Body of pancreas (tissue), 4 donors: ENCODE measurements at places on chromosomes 4 and X.

DNA sequence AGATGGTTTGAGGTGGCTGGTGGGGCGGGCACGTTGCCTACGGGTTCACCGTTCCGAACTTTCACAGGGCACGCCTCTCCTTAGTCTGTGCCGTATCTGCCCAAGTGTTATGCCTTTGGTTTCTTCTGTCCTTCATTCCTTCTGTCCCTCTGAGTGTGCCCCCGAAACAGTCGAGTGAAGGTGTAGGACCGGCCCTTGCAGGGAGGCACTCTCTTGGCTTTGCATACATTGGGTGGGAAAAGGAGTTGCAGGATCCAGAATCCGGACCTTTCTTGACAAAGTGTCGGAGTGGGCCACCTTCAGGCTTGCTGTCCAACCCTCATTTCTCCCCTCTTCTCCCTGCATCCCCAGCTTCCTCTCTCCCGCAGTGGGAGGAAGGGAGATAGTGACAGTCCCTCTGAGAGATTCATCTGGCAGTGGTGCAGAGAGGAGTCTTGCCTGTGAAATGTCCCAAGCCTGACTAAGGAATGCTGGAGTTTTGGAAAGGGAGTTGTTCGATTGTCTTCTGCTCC is 569 bp downstream of the ARFIP1 start:
- DNase-seq: no peak

DNA sequence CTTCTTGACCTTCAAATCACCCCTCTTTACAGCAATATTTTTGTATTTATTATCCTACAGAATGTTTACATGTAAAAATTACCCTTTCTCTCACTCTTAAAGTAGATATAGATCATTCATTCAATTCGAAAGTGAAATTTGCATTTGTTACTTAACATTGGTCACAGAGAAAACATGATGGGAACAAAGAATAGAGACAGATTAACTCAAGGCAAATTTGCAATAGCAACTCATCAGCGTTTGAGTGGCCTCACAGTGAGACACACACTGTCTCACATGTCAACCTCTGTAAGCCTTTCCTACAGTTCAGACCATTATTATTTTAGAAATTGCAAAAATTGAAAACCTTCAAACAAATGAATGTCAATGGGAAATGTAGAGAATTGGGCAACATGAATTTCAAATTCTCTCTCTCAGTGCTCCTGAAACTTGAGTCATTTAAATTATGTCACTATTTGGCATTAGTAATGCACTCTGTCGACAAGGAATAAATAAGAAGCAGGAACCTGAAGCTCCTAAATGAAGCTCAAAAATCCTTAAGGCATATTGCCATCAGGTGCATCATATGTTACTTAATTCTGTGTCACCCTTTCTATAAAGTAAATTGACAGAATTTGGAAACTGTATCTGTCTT is 148.3 kb upstream of the ANXA10 start:
- no peak for DNase-seq

DNA sequence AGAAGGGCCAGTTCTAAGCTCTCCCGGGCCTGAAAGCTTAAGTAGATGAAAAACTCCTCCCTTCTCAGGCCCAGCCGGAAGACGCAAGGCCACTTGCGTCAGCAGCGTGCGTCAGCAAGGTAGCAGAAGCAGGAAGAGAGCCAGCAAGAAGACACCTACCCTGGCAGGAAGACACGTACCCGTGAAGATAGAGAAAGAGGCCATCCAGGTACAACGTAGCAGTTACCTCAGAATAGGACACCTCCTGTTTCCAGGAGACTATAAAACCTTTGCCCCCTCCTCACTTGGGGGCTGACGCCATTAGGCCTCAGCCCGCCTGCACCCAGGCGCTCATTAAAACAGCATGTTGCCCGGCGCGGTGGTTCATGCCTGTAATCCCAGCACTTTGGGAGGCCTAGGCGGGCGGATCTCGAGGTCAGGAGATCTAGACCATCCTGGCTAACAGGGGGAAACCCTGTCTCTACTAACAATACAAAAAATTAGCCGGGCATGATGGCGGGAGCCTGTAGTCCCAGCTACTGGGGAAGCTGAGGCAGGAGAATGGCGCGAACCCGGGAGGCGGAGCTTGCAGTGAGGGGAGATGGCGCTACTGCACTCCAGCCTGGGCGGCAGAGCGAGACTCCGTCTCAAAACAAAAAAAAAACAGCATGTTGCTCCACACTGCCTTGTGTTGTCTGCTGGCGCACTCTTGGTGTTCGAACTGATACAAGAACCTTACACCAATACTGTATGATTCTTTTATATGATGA is 242.7 kb upstream of the NWD2 start:
- DNase-seq: no peak

DNA sequence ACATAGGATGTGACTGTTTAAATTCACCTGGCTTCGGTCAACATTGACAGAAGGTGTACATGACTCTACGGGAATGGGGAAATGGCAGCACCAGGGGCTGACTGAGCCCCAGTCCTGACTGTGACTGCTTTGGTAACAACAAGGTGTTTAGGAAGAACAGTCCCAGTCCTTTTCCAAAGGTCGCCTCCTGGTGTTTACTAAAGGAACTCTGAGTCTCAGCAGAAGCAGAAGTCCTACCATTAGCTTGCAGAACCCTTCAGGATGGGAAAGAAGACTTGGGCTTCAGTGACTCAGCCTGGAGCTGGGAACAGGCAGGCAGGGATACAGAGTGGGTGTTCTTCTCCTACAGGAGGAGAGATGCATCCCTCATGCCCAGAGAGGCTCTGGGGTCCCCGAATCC is 103.3 kb downstream of the MGST2 start:
- no peak for DNase-seq

DNA sequence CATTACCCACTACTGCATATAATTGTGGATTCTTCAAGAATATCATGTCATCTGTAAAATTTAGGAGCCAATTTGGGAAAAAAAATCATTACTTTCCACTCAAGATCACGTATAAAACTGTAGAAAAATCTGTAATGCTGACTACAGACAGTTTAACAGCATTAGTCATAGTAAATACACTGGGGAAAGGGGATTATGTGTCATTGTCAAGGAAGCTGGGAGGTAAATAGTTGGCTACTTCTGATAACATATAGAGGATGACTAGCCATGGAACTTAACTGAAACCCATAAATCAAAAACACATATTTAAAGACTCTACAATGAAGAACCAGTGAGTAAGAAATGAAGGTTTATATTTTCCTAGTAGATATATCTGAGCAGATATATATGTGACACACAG is 1666.4 kb upstream of the IGFBP7 start:
- no peak for DNase-seq

GRCh38 chr4:100362366-100362765 is 155.5 kb downstream of the EMCN start:
- DNase-seq: no peak

GRCh38 chr4:54574500-54574899 is 83.3 kb upstream of the KIT start:
- no peak for DNase-seq

- DNase-seq: peak; percentile 20
These were observed 672 bp downstream of the TCEAL3 start for GRCh38 chrX:103608306-103608963.

DNA sequence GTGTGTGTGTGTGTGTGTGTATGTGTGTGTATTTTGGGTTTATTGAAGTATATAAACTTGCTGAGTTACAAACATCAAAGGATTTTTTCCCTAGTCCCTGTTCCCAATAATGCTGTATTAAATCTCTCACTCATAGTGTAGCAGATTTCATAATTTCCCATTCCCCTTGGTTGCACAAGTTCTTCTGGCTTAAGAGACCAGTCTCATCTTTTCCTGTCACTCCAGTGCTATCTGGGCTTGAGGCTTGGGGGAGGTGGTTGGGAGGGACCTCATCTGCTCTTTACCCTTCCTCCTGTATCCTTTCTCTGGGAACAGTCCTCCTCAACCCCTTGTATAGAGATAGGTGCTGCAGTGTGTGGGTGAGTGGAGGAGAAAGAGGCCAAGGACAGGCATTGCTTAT is 285.4 kb upstream of the BOD1L1 start:
- DNase-seq: no peak

DNA sequence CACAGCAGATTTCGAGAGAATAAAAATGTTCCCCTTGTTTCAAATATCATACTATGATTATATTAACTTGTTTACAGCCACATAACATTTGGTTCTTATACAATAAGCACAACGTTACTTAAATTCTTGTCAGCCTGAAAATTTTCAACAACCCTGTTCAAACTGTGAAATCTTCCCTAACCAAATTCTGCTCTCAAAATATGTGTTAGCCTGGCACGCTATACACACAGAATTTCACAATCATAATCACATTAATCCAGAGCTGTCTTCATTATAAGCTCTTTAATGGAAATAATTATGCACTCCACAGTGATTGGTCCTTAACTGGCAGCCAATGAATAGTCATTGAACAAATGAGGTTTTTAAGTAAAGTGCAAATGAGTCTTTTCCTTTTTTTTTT is 7.3 kb upstream of the PRSS12 start:
- no peak for DNase-seq

DNA sequence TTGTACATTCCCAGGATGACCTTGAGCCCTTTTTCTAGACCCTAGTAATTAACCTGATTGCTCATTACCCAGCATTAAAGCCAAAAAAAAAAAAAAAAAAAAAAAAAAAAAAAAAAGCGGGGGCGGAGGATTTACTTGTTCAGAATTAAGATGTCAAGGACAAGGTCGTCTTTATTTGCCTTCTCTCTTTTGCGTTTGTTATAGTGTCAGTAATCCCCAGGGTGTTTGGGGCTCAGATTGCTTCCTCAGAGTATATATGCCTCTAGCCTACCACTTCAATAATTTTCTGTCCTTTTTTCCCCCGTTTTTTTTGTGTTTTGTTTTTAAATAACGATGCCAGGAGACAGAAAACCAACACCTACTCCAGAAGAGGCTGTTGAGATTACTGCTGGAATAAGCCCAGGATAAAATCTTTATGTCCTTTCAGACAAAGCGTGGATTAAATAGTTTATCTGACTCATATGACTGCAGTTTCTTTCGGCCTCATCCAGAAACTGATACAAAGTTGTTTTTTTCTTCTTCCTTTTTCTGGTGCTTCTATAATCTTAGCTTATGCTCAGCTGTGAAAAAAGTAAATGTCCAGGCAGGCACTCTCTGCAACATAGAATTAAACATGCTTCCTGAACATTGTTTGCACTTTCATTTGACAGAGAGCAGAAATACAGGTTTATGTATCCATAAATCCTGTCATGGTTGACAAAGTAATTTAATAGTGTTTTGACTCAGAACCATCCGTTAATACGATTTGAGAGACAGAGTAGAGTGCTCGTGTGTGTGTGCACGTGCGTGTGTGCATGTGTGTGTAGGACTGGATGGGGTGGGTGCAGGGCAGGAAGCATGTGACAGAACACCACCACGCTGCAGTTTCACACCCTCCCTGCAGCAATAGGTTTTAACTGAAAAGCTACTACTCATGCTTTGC is 138.6 kb downstream of the AFF1 start:
- DNase-seq: no peak

DNA sequence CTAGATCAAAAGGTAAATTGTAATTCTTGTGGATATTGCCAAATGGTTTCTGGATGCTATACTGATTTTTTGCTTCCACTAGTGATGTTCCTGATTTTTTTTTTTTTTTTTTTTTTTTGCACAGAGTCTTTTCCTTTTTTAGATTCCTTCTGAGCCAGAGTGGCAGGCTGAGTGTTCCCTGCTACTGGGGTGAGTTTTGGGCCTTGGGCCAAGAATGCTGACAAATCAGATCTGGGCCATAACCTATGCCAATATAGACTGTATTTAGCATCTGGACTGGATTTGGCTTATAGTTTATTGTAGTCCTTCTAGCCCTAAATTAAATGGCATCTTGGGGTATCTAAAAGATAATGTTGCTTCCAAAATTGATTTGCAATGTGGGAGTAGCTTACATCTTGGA is 52.8 kb downstream of the REPS2 start:
- no peak for DNase-seq

DNA sequence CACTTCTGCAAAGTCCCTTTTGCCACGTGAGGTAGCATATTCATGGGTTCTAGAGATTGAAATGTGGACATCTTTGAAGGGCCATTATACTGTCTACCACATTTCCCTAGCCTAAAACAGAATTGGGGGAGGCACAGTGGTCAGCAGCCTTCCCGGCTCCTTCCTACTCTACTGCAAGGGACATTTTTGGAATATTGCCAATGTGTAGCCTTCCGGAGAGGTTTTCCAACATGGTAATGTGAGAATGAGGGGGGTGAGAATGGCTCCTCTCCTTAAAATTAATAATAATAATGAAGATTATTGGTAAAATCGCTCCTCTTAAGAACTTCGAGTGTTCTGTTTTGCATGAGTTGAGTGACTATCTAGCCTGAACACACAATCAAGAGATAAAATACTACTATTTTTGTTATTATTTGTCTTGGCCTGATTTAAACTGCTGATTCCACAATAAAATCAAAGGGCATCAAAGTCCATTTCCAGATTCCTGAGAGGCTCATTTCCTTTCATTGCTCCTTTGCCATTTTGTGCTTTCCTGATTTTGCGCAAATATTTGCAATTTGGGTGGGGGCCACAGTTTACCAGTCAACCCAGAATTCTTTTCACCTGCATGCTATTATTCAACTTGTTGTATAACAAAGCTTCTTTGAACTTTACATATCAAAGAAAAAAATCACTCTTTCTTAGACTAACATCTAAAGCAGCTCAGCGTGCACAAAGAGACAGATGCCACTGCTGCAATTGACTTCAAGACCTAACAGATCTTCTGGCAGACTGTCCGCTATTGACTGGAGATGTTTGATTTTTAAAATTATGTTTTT is 27.0 kb upstream of the TSPAN5 start:
- DNase-seq: no peak

- DNase-seq: no peak
These were observed 240.5 kb upstream of the TEX13A start for GRCh38 chrX:105461016-105461415.

- no peak for DNase-seq
These were observed 246.3 kb upstream of the TAPT1 start for GRCh38 chr4:16472537-16472936.

DNA sequence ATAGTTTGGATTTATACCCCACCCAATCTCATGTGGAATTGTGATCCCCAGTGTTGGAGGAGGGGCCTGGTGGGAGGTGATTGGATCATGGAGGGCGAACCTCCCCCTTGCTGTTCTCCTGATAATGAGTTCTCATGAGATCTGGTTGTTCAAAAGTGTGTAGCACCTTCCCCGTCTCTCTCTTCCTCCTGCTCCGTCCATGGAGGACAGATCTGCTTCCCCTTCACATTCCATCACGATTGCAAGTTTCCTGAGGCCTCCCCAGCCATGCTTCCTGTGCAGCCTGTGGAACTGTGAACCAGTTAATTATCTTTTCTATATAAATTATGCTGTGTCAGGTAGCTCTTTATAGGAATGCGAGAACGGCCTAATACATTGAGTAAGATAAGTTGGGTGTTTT is 518.8 kb upstream of the LCORL start:
- no peak for DNase-seq

- DNase-seq: no peak
These were observed 53.7 kb upstream of the HHIP start for GRCh38 chr4:144592264-144592663.

- DNase-seq: no peak
These were observed 90.0 kb upstream of the GRPR start for GRCh38 chrX:16033331-16033730.
